Activated CD4-positive, alpha-beta T cell treated with anti-CD3 and anti-CD28 coated beads for 1 hour (primary cell): ENCODE measurements at places on chromosomes 13 and 19.
A peak's percentile ranks its signal among the peaks of the same experiment; 100 is the strongest.

DNA sequence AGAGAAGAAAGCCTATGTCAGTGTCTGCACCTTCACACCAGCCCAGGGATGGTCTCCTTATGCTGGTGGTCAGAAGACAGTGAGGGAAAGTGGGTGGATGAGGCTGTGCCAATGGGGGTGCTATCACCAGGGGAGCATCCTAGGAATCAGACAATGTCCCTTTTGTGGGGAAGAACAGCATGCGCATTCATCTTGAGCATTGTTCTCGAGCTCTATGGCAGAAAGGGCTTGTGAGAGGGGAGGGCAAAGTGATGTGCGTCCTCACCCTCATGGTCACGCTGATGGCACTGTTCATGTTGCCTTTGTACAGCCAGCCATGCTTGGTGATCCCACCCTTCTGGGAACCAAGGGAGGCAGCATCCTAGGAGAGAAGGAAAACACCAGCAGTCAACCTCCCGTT lies 56.1 kb downstream of the DOCK9 start:
- no peak for DNase-seq

DNA sequence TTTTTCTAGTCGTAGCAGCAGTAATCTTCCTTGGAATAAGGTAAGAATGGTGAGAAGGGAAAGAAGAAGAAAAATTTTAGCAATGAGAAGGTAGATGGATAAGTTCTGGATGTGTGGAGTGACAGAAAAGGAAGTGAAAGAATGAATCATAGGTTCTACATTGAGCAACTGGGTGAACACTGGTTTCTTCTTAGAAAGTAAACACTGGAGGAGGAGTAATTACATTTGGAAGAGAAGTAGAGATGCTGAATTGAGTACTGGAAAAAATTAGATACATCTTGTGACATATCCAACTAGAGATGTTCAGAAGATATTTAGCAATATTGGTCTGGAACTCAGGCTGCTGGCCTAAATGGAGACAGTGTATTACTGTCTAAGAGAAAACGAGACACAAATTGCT lies 148.5 kb downstream of the GPC5 start:
- DNase-seq, result no peak

DNA sequence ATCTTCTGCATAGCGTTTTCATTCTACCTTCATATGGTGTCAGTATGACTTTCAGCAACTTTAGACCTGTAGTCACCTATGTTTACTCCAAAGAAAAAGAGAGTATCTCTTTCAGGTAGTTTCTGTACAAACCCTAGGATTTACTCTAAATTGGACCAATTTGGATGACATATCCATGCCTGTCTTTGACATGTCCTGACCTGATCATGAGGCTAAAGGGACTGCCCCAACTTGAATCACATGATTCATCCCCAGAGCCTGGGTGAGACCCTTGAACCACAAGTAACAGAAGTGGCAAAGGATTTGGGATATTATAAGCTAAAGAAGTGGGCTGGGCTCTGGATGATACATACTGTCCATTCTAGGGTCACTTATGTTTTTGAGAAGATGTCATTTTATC lies 124.5 kb upstream of the CSNK1A1L start:
- DNase-seq, result no peak

- DNase-seq, result peak; percentile 25
Measured at GRCh38 chr19:15869109-15869555, 28.7 kb downstream of the CYP4F2 start.

GRCh38 chr19:13817018-13817614 lies 21.9 kb downstream of the ZSWIM4 start:
- no peak for DNase-seq

DNA sequence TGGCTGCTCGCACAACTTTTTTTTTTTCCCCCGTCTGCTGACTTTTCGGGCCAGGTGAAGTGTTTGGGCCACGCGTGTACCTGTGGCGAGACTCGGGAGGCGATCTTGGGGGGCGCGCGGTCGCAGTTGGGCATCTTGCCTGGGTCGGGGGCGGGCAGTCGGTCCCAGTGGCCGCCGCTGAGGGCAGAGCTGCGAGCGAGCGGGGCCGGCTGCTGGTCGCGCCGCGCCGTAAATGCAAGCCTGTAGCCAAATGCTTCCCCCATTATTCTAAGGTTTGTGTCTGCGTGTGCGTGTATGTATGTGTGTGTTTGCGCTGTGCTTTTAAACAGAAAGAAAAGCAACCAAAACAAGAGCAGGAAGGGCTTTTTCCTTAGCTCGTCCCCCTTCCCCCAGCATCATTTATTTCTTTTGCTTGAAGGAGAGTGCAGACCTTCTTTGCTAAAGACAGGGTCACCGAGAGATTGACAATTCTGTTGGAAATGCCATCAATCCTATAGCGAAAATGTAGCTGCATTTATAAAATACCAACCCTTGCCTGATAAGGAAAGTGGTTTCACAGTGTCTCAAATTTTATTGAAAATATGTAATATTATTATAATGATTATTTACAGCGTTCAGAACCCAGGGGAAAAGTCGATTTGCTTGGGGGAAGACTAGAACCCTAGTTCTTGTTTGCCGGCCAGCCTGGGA lies 143.2 kb upstream of the ZNF536 start:
- DNase-seq, result no peak

DNA sequence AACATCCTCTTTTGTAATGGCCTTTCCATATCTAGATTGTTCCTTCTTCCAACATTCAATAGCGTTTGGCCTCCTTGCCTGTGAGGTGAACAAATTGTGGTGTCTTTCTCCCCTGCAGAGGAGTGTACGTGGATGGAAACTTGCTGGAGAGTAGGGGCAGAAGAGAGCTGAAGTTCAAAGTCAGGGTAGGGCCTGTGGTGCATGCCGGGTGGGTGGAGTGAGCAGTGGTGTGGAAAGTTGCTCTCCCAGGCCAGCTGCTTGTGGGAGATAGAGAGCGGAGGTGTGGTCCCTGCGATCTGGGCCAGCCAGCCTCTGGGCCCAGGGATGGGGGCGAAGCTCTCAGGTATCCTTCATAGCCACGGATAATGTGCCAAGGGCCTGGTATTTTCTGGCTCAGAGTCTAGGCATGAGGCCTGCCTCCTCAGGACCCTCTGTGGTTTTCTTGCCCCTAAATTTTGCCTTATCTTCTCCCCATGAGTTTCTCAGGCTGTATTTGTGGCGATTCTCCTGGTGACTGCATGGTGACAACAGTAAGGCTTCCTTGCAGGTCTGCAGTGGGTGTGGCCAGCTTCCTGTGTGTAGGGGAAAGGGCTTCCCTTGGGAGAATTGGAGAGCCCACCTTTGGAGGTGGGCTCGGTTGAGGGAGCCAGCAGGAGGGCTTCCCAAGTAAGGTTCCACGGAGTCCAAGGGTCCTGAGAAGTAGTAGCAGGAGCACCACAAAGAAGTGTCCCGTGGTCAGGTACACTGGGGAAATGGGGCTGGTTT lies 6.7 kb downstream of the RGCC start:
- peak; percentile 41 for DNase-seq

DNA sequence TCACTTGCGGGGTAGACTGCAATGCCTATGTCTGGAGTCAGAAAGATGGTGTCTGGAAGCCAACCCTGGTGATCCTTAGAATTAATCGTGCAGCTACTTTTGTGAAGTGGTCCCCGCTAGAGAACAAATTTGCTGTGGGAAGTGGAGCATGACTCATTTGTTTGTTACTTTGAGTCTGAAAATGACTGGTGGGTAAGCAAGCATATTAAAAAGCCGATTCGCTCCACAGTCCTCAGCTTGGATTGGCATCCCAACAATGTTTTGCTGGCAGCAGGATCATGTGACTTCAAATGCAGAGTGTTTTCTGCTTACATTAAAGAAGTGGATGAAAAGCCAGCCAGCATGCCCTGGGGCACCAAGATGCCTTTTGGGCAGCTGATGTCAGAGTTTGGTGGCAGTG lies 9.5 kb upstream of the ERVV-1 start:
- no peak for DNase-seq

DNA sequence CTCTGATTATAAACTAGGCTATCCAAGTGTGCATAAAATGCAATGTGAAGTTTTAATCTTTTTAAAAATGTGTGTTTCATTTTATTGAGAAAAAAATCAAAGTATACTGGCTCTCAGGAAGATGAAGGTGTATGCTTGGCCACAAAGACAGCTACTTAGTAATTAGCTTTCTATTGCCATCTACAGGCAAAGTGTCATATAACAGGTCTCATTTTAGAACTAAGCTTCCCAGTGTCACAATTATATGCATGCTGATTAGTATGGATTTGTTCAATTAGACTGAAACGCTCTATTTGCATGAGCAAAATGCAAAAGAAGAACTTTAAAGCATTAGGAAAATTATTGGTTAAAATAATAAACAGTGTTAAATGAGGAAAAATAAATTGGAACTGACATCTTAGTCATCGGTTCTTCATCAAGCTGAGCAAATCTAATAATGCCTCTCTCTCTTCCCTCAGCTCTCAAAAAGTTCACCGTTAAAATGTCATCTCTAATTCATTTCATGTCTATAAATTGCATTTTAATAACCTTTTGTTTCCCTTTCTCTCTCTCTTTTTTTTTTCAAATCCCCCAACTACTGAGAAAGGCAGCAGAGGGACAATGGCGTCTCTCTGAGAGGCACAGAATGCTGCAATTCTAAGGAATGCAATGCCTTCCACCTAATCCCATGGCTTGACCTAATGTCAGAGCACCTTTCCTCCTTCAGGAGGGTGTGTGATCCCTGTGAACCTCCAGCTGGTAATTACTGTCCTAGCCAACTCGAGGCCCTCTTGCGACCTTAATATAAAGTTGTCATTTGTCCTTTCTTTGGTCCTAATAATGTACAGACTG lies 313.1 kb upstream of the MAB21L1 start:
- no peak for DNase-seq

DNA sequence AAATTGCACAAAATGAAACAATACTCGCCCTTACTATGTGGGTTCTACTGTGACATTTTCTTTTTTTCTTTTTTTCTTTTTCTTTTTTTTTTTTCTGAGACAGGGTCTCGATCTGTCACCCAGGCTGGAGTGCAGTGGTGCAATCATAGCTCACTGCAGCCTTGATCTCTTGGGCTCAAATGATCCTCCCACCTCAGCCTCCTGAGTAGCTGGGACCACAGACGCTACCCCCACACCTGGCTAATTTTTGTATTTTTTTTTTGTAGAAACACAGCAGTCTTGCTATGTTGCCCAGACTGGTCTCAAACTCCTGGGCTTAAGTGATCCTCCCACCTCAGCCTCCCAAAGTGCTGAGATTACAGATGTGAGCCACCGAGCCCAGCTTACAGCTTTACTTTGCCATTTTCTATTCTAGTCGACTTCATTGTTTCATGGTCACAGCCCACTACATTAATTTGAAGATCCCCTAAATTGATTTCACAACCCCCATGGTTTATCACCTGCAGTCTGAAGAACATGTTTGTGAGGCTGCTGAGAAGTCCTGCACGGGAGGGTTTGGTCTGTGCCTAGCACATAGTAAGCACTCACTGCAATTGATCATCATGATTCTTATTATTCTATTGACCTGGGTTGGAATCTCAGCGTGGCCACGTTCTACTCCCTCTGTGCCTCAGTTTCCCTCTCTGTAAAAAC lies 3.8 kb downstream of the BCL3 start:
- no peak for DNase-seq

GRCh38 chr19:16315825-16316505 lies 8.7 kb upstream of the KLF2 start:
- DNase-seq, result no peak

- DNase-seq, result no peak
Measured at GRCh38 chr19:55461974-55462626, 658 bp upstream of the ISOC2 start.

DNA sequence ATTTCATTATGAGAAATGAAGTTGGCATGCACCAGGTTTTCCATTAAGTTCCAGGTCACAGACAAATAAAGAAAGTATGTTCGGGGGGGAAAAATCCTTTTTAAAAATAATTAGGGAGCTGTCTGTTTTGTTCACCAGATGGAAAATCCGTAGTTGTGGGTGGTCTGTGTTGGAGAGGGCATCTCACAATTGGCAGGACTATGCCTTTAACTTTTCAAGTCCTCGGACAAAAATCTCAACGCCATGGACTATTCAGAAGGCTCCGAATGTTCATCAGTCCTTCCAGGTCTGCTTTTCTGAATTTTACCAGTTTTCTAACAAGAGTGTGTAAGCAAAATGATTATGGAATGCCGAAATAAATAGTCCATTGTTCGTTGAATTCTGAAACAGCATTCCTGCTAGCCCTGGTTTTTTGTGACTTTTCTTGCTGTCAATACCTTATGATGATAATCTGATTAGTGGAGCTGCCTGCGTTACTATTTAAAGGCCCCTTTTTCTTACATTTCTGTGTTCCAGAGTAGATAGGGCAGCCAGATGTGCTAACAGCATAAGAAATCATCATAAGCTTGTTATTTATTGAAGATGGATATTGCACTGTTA lies 146.9 kb downstream of the TM9SF2 start:
- no peak for DNase-seq

- DNase-seq, result no peak
Measured at GRCh38 chr19:43789029-43789428, 8.3 kb upstream of the KCNN4 start.

DNA sequence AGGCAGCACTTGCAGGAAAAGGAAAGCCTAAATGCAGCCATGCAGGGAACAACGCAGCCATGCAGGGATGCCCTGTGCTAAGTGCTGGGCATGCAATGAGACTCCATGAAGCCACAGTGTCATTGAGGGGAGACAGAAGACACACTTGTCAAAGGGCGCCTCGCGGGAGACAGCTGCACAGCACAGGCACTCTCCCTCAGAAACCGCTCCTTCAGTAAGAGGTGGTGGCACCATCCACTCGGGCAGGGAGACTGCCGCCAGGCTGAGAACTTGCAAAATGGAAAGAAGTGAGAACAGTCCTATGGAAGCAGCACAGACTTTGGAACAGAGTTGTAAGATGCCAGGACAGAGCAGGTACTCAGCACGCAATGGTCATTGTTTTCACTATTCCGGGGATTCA lies 51.1 kb downstream of the GGACT start:
- no peak for DNase-seq

GRCh38 chr19:402786-403185 lies 6.2 kb downstream of the C2CD4C start:
- DNase-seq, result no peak

DNA sequence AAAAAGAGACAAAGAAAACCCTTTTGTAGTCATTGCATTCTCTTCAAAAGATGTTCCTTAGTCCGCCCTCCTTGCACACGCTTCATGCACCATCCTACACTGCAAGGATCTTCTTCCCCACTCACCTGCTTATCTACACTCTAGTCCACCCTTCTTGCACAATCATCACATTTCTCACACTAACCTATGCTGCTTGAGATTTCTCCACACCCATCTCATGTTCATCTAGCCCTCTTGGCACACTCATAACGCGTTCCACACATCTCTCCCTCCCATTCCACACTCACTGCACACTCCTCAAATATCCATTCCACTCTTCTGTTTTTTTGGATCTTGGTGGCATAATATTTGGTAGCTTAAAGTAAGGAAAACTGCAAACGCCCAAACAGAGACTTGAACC lies 22.3 kb upstream of the HNRNPUL1 start:
- DNase-seq, result no peak

DNA sequence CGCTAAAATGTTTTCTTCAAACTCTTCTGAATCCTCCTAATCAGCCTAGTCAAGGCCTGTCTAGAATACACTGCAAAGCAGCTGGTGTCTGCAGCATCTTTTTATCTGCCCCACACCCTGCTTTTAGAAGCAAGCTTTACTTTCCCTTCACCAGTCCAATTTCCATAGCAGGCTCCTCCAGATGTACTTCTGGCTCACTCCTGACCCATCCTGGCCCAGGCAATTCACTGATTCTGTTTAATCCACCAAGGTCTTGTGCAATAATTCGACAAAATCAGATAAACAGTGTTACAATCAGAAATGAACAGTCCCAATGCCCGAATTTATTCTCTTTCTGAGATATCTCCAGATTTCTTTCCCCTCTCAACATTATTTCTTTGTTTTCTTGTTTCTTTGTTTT lies 415.2 kb upstream of the SGCG start:
- no peak for DNase-seq
